ENCODE measurements at places on chromosomes 5 and 9.

DNA sequence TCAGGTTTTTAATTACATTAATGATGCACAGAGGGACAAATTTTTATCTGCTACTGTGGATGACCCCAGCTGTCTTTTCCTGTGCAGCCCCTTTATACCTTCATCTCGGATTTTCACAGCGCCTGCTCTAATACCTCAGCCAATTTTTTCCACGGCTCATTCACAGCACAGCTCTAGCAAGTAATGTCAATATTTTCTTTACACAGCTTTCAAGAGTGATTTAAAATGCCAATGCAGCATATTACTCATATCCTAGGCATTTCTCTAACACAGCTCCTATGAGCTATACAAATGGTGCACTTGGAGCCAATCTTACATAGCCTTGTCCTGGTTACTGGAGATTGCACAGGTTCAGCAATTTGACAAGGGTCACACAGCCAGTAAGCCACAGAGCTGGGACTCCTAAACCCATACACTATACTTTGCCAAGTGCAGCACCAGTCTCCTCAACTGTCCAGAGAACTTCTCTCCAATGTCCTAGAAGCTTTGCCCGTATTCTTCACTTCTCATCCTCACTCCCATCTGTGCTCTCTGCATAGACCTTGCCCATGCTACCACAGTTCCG, 661.8 kb downstream of the DTWD2 start:
- ATAC-seq = peak; percentile 17

- no peak for ATAC-seq
These were observed 297.9 kb downstream of the MED10 start for GRCh38 chr5:6080436-6080835.

- ATAC-seq = no peak
These were observed 94.2 kb downstream of the TLE4 start for GRCh38 chr9:79665931-79666330.

DNA sequence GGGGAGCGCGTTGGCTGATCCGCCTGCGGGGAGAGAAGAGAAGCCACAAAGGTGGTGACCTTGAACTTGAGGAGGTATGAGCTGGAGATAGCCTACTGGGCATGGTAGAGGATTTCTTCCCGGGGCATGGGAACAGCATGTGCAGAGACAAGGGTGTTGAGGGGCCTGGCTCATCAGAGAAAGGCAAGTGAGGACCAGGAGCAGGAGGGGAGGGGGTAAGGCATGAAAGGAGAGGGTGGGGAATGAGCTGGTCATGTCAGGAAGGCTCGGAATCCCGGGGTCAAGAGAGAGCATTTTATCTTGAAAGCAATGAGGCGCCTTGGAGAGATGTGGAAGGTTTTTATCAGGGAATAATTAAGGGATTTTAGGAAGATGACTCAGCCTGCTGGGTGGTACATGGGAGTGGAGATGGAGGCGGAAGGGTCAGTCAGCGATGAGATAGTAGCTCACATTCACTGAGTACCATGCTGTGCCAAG, 121.1 kb downstream of the LHX2 start:
- no peak for ATAC-seq

- ATAC-seq = no peak
These were observed 21.7 kb downstream of the EXOSC2 start for GRCh38 chr9:130715270-130715669.

DNA sequence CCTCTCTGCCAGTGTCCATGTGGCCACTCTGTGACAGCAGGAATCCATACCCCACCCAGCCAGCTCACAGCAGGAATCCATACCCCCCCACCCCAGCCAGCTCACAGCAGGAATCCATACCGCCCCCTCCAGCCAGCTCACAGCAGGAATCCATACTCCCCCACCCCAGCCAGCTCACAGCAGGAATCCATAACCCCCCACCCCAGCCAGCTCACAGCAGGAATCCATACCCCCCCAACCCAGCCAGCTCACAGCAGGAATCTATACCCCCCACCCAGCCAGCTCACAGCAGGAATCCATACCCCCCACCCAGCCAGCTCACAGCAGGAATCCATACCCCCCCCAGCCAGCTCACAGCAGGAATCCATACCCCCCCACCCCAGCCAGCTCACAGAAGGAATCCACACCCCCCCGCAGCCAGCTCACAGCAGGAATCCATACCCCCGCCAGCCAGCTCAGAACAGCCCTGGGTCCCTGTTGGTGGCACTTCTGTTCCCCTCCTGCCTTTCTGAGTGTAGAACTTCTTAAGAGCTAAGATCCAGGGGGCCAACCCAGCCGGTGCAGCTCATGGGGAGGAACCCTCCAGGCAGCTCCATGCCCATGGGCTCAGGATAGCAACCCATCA, 8.4 kb upstream of the RXRA start:
- no peak for ATAC-seq

DNA sequence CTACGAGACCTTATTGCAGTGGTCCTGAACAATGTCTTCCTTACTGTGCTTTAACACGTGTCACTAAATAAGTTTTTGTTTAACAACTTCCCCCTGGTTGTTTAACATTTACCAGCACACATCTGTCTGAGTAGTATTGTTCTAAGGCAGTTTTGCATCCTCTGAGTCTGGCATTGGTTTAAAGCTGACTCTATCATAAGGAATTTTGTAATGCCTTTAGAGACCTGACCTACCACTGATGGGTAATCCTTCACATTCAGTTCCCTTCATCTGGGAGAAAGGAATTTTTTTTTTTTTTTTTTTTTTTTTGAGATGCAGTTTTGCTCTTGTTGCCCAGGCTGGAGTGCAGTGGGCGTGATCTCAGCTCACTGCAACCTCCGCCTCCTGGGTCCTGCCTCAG, 20.0 kb upstream of the PCAT7 start:
- ATAC-seq = no peak

DNA sequence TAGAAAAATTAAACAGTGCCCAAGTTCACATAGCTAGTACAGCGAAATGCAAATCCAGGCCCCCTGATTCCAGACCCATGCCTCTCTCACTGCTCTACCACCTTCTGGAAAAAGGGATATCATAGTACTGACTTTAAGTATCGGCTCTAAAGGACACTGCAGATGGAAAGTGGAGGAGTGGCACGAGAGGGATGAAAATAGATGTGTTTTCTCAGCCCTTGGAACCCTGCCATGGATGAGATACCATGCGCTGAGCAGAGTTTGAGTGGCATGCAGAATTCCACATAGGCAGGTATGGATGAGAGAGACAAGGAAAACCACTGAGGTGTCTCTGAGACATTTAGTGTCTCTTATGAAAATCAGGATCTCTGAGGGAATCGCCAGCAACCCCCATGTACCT, 18.8 kb downstream of the CKMT2 start:
- no peak for ATAC-seq

GRCh38 chr5:125865166-125865815, 557.9 kb upstream of the GRAMD2B start:
- ATAC-seq = no peak
